ENCODE measurements at places on chromosomes 3 and 15. TPM values are rescaled to one million over a fixed set of nuclear protein-coding genes. Genes with fewer than 3 reads are reported as not detected.

DNA sequence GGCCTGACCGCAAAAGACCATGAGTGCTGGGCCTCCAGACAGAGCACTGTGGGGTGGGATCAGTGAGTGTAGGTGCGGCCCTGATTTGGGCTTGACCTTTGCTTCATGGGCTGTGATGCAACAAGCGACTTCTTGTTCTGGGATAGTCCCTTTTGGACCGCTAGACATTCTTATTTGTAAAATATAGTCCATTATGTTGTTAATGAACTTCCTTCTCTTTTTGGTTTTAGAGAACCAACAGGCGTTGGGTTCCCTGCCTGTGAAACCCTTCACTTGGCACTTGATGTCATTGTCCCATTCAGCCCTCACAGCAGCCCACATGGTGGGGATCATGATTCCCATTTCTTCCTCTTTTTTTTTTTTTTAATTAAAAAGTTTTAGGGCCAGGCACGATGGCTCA is 15.8 kb upstream of the TRH start:
- peaks cover 63% of the 10 kb centered on the region for H3K27me3 ChIP-seq
- no peak overlapping the region for H3K4me3 ChIP-seq
- no peaks in the 10 kb centered on the region for H3K4me1 ChIP-seq
- H3K36me3 ChIP-seq: no peaks in the 10 kb centered on the region
- DNase-seq: no peak
- H3K27ac ChIP-seq: no peak overlapping the region

DNA sequence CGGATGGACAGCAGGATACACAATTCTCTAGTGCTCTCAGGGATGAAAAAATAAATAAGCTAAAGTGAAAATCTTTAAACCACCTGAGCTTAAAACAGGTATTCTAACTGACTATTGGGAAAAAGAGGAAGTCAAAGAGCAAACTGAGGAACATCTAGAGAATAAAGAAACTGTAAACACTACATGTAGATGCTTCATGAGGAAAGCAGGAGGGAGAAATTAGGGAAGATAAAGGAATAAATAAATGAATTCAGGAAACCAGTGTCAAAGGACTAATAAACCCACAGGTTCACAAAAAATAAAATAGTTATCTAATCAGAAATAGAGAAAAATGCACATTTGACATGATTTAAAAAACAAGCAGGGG is 525 bp upstream of the MCCC1 start:
- peak overlapping the region; percentile 95 for H3K4me3 ChIP-seq
- DNase-seq: no peak
- H3K27me3 ChIP-seq: no peaks in the 10 kb centered on the region
- H3K27ac ChIP-seq: peak overlapping the region; percentile 99
- H3K4me1 ChIP-seq: peaks cover 37% of the 10 kb centered on the region

DNA sequence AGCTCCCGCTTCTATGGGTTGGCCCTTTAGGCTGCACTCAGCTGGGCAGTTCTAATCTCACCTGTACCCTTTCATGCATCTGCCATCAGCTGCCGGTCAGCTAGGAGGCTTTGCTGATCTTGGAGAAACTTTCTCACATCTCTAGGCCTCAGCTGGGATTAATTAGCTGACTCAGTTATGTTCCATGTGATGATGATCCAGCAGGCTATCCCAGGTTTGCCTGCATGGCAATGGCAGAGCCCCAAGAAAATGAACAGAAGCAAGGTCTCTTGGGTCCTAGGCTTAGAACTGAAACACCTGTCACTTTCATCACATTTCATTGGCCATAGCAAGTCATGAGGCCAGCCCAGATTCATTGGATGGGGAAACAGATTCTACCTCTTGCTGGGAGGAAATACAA is 304.6 kb upstream of the TBC1D5 start:
- no peaks in the 10 kb centered on the region for H3K36me3 ChIP-seq
- H3K27me3 ChIP-seq: no peaks in the 10 kb centered on the region
- no peak overlapping the region for H3K4me3 ChIP-seq
- H3K4me1 ChIP-seq: peaks cover 18% of the 10 kb centered on the region

GRCh38 chr3:14740983-14741382 is 66.0 kb downstream of the C3orf20 start:
- peaks cover 20% of the 10 kb centered on the region for H3K27me3 ChIP-seq
- no peak for DNase-seq
- no peaks in the 10 kb centered on the region for H3K36me3 ChIP-seq
- H3K27ac ChIP-seq: no peak overlapping the region
- no peaks in the 10 kb centered on the region for H3K4me1 ChIP-seq

GRCh38 chr3:183764847-183765731 is 60.3 kb downstream of the MAP6D1 start:
- no peaks in the 10 kb centered on the region for H3K27me3 ChIP-seq
- peaks cover 21% of the 10 kb centered on the region for H3K36me3 ChIP-seq
- peak overlapping the region; percentile 7 for H3K27ac ChIP-seq
- DNase-seq: no peak
- H3K4me1 ChIP-seq: peaks cover 3% of the 10 kb centered on the region
- no peak overlapping the region for H3K4me3 ChIP-seq

GRCh38 chr3:153277029-153277428 is 115.0 kb downstream of the RAP2B start:
- peaks cover 8% of the 10 kb centered on the region for H3K4me1 ChIP-seq
- H3K36me3 ChIP-seq: no peaks in the 10 kb centered on the region
- H3K4me3 ChIP-seq: no peak overlapping the region
- DNase-seq: no peak
- H3K27ac ChIP-seq: no peak overlapping the region
- no peaks in the 10 kb centered on the region for H3K27me3 ChIP-seq

The PRR20G gene
- total RNA-seq: not detected

Measured in osteocyte (in vitro differentiated cells).